ENCODE measurements at places on chromosomes 6 and 20.

DNA sequence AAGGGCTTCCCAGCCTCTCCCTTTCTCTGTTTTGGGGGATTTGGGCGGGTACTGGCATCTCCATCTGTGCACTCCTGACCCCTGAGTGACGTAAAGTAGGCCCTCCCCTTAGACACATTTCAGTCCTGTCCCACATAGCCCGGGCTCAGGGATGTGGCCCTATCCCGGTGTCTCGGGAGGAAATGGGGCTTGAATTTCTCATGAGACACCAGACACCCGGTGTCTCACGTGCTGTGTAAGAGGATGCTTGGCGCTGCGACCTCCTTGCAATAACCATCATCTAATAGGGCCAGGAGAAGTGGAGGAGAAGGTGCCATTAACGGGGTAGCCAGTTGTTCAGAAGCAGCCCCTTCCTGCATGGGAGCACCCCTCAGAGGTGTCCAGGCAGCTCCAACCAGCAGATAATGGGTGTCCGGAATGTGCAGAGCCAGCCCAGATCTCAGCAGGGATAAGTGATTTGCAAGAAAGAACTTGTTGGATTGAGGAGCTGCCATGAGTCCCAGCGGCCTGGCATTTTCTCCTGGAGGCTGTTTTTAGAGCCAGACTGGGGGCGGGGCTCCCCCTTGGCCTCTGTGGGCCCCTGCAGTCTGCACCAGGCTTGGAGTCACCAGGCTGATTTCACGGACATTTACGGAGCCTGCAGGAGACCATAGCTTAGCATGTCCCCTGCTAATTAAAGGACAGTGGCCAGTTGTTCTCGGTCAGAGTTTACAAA is 372.0 kb downstream of the PREX1 start:
- DNase-seq: no peak

DNA sequence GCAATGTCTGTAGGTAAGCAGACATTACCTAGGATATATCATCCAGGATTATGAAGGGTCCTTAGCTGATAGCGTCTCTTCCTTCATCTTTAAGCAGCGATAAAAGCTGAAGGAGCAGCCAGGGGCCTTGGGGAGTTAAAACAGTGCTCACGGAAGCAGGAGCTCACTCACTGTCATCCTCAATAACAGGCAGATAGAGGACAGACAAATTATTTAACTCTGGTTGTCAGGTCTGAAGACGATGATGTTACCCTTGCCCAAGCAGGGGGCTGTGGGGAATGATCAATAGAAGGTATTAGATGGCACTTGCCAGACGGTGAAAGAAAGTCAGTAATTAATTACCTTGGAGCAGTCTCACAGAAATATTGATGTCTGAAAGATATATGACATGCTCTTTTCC is 12.6 kb upstream of the SPATS1 start:
- DNase-seq: no peak

DNA sequence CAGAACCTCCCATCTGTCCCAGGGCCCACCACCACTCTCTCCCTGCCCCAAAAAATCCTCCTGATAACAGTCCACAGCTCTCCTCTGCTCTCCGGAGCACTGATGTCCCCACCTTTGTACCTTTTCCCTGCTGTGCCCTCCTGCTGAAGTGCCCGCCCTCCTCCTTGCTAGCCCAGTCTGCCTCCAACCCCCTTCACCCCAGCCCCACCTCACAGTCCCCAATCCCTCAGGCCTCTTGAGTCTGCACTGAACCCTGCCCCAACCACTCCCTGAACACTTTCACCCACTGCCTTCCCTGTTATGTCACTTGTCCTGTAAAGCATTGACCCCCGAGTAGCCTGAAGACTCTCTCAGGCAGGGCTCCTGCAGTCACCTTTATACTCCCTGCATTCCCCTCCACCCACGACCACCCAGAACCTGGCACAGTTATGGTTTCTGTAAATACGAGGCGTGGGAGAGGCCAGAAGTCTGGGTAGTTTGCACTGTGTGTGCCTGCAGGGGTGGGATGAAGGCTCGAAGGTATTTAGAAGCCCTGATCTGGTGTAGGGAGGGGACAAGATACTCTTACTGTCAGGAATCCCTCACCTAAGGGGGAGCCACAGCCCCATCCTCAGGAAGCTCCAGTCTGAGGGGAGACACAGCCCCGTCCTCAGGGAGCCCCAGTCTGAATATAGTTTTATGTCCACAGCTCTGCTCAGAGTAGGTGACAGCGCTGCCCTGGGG is 5.4 kb downstream of the GLP1R start:
- DNase-seq: no peak

DNA sequence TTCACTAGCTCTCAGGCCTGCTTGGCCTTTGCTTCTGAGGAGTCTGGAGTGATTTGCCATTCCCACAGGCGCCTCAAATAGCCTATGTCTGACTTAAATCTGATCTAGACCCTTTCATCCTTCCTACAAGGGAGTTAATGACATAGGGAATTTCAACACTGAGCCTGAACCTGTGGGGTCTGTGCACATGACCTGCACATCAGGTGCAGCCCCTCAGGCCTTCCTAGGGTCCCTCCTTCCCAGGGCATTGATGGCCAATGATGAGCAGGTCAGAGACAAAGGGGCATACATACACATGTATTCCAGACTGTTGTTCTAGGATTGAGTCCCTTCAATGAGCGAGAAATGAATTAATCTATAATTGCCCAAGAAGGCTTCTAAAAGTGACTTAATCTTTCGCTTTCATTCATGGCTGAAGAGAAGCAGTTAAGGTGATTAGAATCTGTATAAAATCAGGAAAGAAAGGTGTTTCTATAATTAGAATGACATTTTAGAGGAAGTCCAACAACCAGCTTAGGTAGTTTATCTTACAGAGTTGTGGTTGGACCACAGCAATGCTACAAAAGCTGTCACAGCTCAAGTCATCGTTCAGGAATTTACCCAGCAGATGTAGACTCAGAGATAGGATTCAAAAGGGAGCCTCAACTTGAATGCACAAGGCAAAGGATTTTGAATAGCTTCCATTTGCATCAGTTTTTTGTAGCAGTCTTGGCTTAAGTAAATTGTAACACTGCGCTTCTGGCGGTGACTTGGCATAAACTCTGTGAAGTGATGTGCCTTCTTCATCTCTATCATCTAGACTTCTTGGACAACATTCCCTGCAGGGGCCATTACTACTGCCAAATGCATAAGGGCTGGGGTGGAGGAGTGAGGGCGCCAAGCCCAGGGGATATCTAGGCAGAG is 27.0 kb upstream of the TBC1D7 start:
- peak; percentile 23 for DNase-seq

DNA sequence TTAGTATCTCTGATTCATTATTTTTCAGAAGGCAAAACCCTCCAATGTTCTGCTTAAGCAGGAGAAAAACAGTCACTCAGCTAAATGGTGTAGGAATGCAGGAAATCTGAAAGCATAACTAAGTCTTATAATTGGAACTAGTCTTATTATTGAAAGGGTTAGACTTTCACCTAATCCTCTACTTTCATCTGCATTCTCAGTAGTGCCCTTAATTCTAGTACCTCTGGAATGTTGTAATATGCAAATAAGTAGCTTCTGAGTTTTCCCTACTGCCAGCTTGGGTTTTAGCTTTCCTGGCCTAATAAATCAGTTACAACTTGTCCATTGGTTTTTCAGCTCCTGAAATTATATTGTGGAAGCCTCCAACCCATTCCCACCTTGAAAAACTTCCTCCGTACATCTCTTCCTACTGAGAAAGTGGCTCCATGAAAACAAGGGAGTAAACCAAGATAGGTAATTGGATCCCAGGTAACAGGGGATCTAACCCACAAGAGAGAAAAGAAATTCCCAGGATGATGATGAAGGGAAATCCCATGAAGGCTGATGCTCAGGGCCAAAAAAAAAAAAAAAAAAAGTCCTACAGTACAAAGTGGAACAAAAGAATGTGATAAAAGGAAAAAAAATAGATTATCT is 147.0 kb downstream of the TBC1D32 start:
- DNase-seq: no peak

GRCh38 chr6:140609321-140609720 is 1234.9 kb upstream of the CITED2 start:
- DNase-seq: no peak

Data from CD4-positive, alpha-beta T cell treated with Interleukin-17A for 4 hours (primary cell).